Fibroblast of the aortic adventitia (primary cell): ENCODE measurements at places on chromosomes 5 and 9.

- DNase-seq, result no peak
These were observed 44.6 kb upstream of the ADRB2 start for GRCh38 chr5:148781766-148782165.

GRCh38 chr5:174482607-174483024, 241.8 kb upstream of the MSX2 start:
- no peak for DNase-seq

DNA sequence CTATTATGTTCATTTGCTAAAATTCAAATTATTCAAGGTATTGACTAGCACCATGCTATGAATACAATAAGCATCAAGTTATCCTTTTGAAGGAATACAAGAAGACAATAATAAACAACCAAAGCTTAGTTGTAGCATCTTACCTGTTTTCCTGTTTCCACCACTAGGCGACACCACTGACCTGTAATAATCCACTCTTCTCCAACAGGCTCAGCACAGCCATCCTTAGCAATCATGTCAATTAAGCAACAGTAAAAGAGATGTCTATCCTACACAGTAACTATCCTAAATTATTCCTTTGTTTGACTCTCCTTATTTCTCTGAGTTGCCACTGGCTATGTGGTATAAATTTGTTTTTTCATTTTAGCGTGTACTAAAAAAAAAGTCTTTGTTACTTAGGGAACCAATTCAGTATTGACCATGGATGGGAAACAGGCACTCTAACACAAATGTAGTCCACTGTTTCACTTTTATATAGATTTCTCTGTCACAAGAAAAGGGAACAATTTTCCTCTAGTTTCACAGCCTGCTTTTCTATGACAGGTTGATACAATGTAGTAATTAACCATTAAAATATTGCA, 46.2 kb downstream of the PCA3 start:
- DNase-seq, result peak; percentile 82

DNA sequence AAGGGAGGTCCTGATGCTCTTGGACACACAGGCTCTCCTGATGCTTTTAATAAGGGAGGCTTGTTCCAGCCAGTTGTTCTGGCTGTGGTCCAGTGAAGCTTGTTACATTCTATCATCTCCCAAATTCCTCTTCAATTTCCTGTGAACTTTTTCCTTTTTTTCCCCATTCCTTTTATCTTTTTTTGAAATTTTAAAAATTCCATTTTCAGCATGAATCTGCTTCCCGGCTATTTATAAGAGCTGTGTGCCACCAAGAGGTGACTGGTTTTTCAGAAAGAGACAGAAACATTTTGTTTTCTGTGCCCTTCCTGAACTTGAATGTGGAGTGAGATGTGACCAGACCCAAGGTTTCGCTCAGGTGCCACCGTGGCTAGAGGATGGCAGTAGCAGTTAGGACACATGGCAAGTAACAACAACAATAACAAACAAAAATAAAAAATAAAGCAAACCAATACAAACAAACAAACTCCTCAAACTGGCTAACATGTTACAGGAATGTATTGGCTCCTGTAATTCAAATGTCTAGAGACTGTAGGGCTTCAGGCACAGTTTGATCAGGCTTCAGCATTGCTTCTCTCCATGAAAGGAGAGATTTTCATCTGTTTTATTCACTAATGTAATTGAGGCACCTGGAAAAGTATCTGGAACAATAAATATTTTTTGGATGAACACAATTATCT, 121.1 kb downstream of the BOD1 start:
- DNase-seq, result peak; percentile 89

DNA sequence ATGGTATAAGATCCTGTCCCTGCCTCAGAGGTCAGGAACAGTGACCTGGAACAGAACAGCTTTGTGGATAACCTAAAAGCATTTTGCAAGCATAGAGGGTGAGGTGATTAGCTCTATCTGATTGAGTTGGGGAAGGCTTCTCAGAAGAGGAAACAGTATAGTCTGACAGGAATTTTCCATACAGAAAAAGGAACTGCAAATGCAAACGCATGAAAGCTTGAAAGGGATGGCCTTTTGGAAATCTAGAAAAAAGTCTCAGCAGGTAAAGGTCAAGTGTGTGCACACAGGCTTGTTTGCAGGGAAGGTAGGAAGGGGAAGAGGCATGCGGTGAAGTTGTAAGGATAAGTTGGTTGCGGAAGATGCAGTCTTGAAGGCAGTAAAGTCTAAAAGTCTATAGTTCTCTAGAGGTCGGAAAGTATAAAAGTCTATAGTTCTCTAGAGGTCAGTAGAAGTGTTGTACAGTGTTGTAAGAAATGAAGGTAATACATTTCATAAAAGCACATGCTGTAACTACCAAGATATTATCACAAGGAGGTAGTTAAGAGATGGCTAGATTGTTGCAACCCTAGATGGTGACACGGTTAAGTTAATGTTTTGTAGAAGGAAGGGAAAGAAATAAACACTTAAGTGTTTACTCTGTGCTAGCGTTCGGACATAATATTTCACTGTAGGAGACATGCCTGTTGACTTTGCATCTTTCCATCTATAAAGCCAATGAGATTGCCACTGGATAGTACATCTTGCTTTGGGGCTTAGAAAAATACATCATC, 16.7 kb upstream of the HSPB3 start:
- no peak for DNase-seq

DNA sequence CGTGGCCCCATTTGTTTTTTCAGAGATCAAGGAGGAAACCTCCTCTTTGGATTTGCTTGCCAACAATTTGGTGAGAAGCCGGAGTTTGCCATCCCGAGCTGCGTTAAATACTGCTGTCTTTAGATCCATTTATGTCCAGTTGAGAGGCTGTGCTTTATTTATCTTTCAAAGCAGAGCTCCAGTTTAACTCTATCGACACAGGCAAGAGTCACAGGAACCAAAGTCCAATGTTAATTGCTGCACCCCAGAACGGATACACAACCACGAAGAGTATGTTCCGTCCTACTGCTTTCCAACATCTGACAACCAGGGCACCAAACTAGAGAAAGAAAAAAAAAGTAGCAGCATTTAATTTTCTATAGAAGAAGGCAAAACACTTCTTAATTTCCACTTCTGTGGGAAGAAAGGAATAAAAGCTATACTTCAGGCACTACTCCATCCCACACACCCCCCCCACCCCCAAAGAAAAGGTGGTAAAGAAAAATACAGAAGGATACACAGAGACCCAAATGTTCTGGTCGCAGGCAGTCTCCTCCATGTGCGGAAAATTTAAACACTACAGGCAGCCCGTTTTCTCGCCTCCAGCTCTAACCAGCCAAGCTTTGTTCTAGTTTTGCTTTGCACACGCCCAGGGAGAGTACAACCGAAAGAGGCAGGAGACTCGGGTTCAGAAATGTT, 1.1 kb downstream of the FEM1C start:
- peak; percentile 70 for DNase-seq

- peak; percentile 73 for DNase-seq
These were observed 647.8 kb downstream of the TAF11L14 start for GRCh38 chr5:18281947-18282581.

DNA sequence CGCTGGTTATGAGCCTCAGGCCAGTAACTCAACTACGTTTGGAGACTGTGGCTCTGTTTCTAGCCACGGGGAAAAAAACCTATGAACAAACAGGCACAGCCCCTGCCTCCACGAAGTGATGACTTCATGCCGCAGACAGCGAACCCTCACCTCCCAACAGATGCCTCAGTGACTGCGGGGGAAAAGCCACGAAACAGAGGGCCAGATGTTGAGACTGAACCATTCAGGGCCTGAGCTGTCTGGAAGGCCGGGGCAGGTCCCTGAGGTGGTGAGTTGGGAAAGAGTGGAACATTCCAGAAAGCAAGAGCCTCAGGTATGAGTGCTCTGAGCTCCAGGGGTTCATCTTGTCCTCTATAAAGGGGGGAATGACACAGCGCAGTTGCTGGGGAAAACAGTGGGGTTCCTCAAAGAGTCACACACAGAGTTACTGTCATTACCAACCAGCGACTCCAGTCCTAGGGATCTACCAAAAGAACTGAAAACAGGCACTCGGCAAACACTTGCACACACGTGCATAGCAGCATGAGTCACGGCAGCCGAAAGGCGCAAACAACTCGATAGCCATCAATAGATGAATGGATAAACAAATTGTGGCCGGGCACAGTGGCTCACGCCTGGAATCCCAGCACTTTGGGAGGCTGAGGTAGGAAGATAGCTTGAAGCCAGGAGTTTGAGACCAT, 15.3 kb downstream of the PLPP7 start:
- DNase-seq, result no peak

- DNase-seq, result no peak
These were observed 381.6 kb downstream of the TMEM38B start for GRCh38 chr9:106075960-106076327.

- peak; percentile 100 for DNase-seq
These were observed 36.2 kb downstream of the SH3PXD2B start for GRCh38 chr5:172417983-172418630.

DNA sequence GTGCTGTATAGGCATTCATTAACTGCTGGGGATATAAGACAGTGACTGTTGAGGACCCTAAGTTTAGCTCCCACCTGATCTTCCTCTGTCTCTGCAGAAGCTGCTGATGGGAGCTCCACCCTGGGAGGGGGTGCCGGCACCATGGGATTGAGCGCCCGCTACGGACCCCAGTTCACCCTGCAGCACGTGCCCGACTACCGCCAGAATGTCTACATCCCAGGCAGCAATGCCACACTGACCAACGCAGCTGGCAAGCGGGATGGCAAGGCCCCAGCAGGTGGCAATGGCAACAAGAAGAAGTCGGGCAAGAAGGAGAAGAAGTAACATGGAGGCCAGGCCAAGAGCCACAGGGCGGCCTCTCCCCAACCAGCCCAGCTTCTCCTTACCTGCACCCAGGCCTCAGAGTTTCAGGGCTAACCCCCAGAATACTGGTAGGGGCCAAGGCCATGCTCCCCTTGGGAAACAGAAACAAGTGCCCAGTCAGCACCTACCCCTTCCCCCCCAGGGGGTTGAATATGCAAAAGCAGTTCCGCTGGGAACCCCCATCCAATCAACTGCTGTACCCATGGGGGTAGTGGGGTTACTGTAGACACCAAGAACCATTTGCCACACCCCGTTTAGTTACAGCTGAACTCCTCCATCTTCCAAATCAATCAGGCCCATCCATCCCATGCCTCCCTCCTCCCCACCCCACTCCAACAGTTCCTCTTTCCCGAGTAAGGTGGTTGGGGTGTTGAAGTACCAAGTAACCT, 22.1 kb downstream of the PCDHGC5 start:
- DNase-seq, result no peak

GRCh38 chr9:1400983-1401382, 350.8 kb downstream of the DMRT2 start:
- DNase-seq, result no peak

DNA sequence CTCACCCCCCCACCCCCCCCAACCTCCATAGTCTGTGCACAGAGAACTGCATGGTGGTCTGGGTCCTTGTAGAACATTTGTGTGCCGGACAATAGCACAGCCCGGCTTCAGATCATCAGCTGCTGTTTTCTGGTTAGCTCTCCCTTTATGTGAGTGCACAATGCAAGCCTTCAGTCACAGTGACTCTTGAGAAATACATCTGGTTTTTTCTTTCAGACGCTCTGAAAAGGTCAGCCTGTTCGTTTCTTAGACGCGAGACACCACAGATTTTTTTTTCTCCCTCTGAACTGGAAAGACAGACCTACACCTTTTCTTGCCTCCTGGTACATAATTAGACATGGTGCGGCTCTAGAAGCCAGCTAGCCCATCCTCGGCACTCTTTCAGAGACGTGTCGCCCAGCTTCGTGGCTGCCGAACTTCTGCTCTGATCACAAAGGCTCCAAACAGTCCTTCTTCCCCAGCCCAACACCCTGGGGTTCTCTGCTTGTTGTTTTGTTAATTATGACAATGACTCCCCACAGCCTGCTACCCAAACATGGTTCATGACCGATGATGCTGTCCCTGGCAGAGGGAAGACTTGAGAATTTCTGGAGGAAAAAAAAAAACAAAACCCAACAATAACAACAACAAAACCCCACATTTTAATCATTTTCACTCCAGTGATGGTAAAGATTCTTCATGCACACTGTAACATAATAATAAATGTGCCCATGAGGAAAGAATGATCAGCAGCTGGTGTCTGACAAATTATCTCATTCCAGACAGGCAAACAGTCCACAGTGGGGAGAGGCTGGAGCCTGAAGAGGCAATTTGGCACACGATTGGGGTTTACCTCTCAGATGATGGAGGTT, 241.4 kb upstream of the ZNF462 start:
- DNase-seq, result no peak

GRCh38 chr9:27210588-27210987, 86.4 kb downstream of the EQTN start:
- DNase-seq, result no peak

DNA sequence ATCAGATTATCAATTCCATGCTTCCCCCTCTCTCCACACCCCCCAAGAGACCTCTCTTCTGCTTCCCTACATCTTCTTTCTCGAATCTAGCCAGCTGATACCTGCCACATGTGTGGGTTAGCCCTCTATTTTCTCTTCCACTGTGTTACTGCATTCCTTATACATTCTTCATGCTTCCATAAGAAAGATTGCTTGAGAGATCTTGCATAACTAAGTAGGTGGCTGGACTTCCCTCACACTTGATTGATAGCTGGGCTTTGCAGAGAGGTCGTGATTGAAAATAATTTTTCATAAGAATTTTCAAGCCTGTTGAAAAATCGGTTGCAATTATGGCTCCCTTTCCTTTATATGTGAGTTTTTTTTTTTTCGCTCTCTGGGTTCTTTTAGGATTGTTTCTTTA, 33.0 kb upstream of the PANK3 start:
- no peak for DNase-seq

- DNase-seq, result no peak
These were observed 9.7 kb upstream of the SLC1A3 start for GRCh38 chr5:36596756-36597155.

DNA sequence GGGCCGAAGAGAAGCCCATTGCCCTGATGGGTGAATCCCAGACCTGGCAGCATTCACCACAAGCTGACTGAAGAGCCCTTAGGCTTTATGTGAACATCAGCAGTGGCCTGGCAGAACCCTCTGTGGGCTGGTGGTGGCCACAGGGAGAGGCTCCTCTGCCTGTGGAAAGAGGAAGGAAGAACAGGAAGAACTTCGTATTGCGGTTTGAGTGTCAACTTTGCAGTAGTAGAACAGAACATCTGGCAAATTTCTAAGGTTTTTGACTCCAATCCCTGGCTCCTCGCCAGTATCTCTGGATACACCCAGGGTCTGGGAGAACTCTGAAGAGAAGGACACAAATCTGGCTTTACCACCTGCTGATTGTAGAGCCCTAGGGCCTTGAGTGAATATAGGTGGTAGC, 356.4 kb upstream of the GRAMD2B start:
- peak; percentile 21 for DNase-seq
